ENCODE measurements at places on chromosomes 5 and 9.
A peak's percentile ranks its signal among the peaks of the same experiment; 100 is the strongest.

- DNase-seq = no peak
These were observed 10.9 kb downstream of the LHX2 start for GRCh38 chr9:124022201-124023121.

GRCh38 chr9:76206821-76207220, 187.4 kb downstream of the RFK start:
- DNase-seq = no peak

DNA sequence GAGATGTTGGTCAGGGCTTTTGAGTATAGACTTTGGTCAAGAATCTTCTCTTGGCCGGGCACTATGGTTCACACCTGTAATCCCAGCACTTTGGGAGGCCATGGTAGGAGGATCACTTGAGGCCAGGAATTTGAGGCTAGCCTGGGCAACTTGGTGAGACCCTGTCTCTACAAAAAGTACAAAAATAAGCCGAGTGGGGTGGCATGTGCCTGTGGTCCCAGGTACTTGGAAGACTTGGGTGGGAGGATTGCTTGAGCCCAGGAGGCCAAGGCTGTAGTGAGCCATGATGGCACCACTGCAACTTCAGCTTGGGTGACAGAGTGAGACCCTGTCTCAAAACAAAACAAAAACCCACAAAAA, 57.5 kb downstream of the ACER2 start:
- no peak for DNase-seq

DNA sequence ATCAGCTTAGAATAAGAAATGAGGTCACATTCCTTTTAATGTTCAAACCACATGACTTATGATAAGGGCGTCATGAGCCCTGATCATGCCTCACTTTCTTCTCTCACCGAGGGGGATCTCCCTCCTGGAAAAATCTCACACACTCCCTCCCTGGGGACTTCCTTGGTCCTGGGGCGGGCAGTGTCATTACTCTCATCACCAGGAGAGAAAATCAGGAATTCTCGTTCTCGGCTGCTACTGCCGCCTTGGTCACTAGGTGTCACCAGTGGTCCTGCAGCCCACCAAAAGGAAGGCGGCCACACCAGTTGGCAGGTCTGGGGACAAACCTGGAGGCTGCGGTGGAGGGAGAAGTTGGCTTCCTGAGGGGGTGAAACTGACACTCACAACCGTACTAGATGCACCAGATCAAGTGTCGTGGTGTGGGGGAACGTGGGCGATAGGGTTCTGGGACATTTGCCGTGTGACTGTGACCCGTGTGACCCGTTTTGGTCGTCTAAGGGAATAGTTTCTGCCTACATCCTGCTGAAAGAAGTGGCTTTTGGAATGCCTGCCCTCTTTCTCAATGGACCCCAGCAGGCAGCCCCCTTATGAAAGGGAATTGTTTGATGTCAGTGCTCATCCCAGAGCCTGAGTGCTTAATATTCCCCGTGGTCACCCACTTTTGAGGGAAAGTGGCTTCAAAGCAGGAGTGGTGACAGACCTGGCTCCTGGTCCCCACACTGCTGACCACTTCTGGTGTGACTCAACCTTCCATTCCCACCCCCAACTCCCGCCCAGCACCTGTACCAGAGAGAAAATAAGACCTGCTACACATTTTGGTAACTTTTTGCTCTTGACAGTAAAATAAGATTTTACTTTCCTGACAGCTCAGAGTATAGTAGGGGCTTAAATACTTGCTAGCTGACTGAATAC, 63.2 kb downstream of the ACER2 start:
- peak; percentile 73 for DNase-seq

DNA sequence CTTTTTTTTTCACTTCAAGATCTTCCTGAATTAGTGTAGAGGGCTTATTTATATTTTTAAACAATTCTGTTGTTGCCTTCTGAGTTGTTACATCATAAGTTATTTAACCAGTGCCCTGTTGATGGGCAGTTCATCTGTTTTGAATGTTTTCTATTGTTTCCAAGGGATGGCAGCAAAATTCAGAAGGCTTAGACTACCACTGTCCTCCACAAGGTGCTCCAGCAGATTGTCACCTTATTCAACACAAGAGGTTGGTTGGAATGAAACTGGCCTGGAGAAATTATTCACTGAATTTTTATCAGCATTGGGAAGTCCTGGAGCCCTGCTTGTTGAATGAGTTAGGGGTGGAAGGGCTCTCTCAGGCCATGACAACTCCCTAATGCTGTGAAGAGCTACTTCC, 1.3 kb upstream of the KLHL9 start:
- no peak for DNase-seq

- DNase-seq = no peak
These were observed 764.4 kb upstream of the NUDT12 start for GRCh38 chr5:104326966-104327365.

GRCh38 chr5:128579093-128579492, 41.0 kb upstream of the FBN2 start:
- no peak for DNase-seq

GRCh38 chr5:95075111-95075510, 209.8 kb downstream of the MCTP1 start:
- DNase-seq = no peak

GRCh38 chr5:134479839-134480238, 45.6 kb upstream of the JADE2 start:
- no peak for DNase-seq

DNA sequence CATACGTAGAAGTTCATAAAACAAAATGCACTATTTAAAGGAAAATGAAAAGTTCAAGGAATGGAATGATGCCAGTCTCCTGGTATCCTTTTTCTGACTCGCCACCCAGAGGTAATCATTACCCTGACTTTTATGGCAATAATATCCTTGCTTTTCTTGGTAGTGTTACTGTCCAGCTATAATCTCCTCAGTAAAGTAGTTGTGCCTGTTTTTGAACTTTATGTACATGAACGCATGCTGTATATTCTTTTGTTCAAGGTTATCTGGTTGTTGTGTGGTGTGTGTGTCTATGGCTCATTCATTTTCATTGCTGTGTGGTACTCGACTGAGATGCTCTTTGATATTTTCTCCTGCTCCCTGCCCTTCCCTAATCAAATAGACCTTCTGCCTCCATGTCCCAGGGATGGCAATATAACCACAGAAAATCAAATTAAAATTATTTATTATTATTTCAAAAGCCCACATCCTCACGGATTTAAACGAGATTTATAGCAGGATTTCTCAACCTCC, 29.2 kb upstream of the FBP1 start:
- DNase-seq = no peak

DNA sequence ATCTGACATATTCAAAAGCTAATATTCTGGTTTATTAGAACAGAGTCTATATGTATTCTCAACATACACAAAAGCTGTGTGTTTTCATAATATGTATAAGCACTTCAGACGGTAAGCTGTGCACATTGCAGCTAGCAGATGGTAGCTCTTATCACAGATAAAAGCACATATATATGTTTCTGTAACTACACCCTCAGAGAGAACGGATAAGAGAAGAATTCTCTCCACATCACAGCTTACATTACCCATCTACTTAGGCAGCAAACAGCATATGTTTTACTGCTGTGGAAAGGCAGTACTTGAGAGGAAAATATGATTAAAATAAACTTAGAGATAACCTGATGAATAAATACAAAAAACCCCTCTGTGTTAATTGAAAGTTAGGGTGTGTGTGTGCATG, 450.9 kb upstream of the ZNF608 start:
- no peak for DNase-seq

DNA sequence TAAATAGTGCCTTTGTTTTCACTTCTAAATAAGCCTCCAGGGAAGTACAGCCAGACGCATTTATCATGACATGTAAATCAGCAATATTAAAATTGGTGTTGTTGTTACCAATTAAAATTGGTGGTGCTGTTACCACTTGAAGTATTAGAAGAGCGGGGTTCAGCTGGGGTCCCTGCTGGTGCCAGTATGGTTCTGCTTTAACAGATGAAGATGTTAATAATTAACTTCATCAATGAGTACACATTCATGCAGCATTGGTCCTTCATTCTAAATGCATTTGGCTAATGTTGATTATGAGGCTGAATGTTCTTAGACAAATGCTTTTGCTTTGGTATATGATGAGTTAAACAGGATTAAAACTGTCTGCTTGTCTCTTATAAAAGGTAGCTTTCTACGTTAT, 67.6 kb upstream of the TMC1 start:
- DNase-seq = no peak

GRCh38 chr5:23026252-23027170, 173.4 kb upstream of the CDH12 start:
- DNase-seq = no peak

DNA sequence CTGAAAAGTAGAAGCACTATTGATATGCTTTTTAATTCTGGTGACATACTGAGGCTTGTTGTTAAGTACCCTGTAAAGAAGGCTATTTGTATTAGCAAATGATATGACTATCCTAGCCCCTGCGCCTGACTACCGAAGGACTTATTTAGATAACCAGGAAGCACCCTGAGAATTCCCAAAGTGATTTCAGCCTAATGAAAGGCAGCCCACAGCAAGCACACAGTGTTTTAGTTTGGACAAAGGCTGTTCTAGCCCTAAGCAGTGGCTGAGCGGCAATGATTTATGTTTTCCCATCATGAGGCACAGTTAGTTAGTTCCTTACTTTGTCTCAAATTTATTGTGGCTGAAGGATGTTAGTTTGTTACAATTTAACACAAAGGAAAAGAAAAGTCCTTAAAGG, 235.3 kb downstream of the KCTD16 start:
- DNase-seq = no peak

DNA sequence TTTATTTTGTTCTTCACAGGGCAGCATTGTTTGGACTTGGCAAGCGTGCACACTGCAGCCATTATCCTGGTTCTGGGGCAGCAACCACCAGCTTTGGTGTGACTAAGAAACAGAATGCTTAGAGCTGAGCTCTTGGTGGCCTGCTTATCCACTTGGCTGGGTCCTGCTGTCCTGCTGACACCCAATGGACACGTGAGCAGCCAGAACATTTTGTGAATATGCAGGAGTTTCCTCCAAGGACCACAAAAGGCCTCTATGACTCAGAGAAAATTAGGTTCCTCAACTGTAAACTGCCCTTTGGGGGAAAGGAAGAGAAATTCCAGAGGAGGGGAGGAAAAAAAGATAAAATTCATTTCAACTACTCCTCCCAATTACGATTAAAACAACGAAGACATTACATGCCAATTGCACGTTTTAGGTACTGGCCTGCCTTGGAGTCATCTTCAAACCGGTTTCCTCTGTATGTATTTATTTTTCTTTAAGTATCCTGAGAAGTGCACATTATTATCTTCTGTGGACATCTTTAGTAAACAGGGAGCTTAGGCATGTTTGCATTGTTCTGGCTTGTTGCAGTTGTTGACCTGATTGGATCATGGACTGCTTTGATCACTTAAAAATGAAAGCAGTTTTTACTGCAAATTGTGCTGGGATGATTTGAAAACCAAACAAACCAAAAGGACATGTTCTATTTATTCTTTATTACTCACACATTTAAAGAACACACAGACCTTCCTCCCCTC, 82.3 kb upstream of the TLE4 start:
- no peak for DNase-seq

- no peak for DNase-seq
These were observed 7.6 kb upstream of the UHRF2 start for GRCh38 chr9:6405371-6405770.

DNA sequence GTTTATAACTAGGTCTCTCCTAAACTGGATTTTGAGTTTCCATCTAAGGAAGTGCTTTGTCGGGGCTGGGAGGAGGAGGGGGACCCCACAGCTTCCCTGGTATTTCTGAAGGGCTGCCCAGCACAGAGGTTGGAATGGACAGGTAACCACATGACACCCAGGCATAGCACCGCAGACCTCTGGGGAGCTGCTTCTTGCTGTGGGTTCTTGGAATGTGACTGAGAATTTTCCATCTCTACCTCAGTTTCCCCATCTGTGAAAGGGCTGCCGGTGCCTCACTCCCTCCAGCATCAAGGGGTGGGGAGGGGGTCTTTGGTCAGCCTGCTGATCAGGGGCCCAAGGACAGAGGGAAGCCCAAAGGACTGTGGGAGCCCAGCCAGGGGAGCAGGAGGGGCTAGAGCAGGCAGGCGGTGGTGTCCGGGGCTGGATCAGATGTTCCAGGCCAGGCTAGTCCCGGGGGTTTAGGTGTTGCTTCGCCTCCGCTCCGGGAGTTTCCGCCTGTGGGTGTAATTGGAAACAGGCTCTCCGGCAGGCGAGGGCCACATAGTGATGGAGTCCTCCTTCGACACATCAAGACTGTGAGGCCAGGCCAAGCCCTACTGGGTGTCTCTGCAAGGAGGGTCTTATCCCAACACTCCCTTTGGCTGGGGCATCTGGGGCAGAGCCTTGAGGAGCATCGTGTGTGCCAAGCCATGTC, 3.3 kb downstream of the OLFML2A start:
- peak; percentile 5 for DNase-seq

GRCh38 chr5:127186657-127187056, 103.9 kb upstream of the MEGF10 start:
- no peak for DNase-seq

GRCh38 chr9:15268317-15268716, 38.7 kb downstream of the TTC39B start:
- DNase-seq = no peak

DNA sequence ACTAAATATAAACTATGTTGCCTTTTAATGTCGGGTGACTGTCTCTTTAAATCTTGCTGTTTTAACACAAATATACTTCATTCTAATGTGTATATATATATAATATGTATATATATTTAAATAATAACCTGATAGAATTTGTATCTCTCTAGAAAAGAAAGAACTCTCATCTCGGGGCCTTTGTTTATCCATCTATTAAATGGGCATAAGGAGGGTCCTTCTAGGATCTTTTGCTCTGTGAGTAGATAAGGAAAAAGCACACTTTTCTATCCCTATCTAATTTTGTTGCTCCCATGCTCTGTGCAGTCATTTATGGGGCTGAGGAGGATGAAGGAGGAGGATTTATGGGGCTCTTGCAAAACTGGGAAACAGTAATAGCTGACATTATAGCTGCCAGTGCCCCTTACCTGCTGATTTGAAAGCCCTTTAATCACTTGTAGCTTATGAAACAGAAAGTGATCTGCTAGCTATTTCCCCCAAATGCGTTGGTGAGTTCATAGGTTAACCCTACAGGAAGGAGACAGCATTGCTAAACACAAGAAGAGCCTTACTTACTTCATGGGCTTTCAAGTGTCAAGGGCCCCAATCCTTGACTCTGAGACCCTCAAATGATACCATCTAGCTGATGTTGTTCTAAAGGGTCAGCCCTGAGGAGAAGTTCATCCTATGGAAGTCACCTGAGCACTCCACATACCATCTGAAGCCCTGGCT, 5.8 kb upstream of the PPARGC1B start:
- peak; percentile 69 for DNase-seq

DNA sequence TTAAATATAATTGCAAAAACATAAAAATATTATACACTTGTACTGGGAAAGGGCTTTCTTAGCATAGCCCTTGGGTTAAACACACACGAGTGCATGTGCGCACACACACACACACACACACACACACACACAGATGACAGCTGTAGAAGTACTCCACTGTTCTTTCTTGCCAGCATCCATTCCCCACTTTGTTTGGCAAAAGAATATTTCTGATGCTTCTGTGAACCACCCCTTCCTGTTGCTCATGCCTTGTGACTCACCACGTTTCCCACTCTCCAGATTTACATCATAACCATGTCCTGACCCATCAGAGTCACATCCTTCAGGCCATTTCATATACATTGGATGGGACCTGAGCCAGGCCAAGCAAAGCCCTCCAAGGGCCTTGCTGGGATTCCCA, 280.1 kb downstream of the DNAH5 start:
- DNase-seq = no peak

- no peak for DNase-seq
These were observed 37.3 kb downstream of the COL5A1 start for GRCh38 chr9:134678666-134679443.
